ENCODE measurements at places on chromosomes 11 and 22.

DNA sequence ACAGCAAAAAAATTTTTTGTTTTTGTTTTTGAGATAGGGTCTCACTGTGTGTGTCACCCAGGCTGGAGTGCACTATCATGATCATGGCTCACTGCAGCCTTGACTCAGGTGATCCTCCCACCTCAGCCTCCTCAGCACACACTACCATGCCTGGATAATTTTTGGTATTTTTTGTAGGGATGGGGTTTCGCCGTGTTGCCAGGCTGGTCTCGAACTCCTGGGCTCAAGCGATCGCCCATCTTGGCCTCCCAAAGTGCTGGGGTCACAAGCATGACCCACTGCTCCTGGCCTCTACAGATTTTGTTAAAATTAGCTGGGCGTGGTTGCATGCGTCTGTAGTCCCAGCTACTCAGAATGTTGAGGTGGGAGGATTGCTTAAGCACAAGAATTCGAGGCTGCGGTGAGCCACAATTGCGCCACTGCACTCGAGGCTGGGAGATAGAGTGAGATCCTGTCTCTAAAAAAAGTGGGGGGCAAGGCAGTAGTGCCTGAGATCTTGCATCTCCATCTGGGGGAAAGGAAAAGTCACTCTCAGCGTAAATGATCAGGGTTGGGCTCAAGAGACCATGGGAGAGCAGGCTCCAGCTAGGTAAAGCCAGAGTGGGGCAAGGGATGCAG, 10.6 kb upstream of the DGKZ start:
- DNase-seq: no peak

- no peak for DNase-seq
Measured at GRCh38 chr11:30254307-30255298, 23.8 kb downstream of the FSHB start.

DNA sequence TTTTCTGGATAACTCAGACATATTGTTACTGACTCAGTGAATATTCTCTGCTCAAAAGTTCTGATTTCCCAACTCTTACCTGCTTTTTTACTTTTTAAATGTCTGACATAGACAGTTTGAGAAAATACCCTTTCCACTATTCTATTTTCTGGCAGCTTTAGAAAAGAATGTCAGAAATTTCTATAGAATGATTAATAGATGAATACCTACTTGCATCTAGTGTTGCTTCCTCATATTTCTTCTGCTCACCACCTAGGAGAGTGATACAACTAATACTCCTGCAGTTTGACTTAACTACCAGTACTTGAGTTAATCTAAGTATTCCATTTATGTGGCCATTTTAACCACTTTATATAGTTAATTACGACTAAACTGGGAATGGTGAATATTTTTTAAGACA, 55.2 kb downstream of the KDM2A start:
- DNase-seq: no peak

DNA sequence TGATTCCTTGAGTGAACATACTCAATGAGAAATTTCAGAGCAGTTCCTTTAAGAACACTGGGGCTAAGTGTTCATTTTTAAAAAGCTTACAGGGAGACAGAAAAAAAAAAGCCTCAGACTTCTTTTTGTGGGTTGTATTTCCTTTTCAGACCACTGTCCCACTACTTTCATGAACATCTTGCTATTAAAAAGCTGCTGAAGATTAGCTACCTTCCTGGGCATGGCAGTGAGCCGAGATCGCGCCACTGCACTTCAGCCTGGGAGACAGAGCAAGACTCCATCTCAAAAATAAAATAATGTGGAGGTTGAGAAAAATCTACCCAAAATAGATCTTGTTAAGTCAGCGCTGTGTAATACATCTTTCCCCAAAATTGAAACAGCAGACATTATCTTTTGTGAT, 10.8 kb downstream of the TRAF6 start:
- no peak for DNase-seq

DNA sequence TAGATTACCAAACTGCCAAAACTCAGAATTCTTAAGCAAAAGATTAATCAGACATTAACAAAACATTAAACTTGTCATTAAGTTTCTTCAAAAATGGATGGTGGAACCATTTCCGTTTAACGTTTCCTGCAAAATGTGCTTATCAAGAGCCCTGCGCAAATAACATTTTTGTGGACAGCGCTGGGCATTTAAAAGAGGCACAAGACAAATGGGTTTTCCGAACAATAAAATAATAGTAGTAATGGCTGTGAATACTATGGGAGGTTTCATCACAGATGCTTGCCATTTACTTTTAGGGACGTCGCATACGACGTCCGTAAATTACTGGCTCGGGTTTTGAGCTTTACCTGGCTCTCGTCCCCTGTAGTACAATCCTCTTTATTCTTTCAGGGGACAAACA, 1.1 kb downstream of the NPAT start:
- DNase-seq: no peak

DNA sequence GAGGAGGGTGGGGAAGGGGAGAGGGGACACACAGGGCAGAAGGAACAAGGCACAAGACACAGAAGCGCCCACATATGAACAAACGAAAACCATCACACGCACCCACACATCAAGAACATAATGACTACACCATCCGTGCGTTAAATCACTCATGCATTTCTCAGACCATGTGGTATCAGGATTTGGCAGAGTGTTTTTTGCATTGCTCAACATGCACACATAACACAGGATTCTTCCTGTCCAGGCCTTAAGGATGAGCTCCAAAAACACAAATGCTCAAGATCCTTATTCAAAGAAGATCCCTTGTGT, 309.5 kb downstream of the CADM1 start:
- DNase-seq: no peak

GRCh38 chr11:118219732-118220131, 5.1 kb downstream of the JAML start:
- DNase-seq: no peak

- DNase-seq: no peak
Measured at GRCh38 chr11:114091516-114092397, 32.2 kb downstream of the ZBTB16 start.

All from stimulated activated CD4-positive, alpha-beta T cell treated with anti-CD3 and anti-CD28 coated beads, Interleukin-4, amount 100 ng/mL, for 1 hour (primary cell).